ENCODE measurements at places on chromosomes 11 and 22.

GRCh38 chr22:36147196-36147791 lies 13.3 kb downstream of the APOL3 start:
- no peak for DNase-seq

DNA sequence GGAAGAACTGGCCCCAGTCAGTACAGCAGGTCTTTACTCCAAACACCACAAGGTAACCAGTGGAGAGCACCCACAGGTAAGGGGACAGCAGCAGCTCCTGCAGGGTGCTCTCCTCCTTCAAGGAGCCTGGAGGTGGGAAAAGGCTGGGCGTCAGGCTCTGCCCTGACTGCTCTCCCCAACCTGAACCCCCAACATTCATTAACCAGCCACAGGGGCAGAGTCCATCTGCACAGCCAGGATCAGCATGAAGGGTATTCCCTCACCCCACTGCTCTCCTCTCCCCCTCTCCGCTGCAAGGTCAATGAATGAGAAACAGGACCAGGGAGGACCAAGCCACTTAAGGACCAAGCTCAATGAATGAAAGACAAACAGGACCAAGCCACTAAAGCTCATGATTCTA lies 3.7 kb downstream of the SLC37A4 start:
- no peak for DNase-seq

DNA sequence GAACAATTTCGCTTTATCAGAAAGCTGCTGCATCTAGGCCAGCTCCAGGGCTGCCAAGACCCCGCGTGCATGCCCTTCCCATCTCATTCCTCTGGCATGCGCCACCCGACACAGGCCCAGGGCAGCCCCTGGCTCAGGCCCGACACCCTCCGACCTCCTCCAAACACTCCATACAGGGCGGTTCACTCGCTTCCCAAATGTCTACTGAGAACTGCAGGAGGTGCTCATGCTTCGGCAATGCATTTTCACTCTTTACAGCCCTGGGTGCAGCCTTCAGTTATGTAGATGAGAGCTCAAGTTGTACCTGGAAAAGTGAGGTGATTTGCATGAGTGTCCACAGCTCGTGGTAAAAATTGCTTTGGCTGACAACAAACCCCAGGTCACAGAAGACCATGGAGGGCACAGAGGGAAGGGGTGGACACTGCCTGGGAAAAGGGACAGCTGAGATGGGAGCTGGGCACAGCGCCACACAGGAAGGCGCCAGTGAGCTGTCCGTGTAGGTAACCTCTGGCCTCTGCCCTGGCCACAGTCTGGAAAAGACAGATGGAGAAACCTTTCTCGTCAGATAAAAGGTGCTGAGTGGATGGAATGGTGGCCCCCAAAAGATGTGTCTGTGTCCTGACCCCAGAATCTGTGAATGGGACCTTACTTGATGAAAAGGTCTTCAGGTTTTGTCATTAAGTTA lies 1351.9 kb downstream of the BRD1 start:
- DNase-seq: no peak

GRCh38 chr11:59222464-59223060 lies 9.8 kb upstream of the MPEG1 start:
- DNase-seq: no peak

DNA sequence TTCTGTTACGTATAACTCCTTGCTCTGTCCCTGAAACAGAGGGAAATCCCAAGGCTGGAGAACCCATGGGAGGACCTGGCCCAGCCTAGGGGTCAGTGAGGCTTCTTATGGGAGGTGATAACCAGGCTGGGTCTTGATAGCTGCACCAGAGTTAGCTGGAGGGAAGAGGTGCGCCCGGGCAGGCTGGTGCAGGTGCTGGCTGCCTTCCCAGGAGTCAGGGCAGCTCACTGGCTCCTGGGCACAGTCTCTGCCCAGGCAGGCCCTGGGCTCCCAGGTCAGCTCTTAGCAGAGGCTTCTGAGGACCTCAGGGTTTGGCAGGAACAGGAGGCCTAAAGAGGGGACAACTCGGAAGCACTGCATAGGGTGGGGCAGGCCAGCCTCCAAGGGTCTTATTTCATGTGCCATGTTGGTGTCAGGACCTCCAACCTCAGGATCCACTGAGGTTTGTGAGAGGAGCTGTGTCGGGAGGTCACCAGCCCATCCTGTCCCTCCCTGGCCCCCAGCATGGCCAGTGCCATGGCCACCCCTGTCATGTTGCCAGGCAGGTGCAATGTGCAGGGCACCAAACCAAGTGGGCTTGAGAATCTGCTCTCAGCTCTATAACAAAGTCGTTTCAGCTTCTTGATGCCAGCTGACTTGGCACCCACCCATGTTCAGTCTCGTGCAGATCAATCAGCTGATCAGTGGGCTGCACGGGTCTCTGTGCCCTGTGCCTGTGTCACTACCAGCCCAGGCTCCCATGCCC lies 20.5 kb upstream of the CELSR1 start:
- DNase-seq: no peak

GRCh38 chr22:37538590-37539357 lies 19.6 kb upstream of the CARD10 start:
- peak; percentile 64 for DNase-seq

DNA sequence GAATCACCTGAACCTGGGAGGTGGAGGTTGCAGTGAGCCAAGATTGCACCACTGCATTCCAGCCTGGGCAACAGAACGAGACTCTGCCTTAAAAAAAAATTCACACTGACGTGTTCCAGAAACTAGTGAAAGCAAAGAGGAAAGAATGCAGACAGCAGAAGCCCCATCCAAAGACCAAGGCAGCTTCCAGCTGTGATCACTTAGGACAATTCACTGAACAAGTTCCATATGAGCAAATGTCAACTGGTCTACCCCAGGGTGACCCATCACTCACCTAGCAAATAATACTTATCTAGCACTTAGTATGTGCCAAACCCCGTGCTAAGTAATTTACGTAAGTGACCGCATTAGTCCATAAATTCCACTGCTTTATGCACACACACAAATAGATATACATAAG lies 138.9 kb downstream of the LARGE1 start:
- no peak for DNase-seq

GRCh38 chr11:100672498-100673033 lies 14.5 kb upstream of the ARHGAP42 start:
- no peak for DNase-seq

GRCh38 chr11:69127081-69127850 lies 28.5 kb upstream of the SMIM38 start:
- DNase-seq: no peak

- peak; percentile 42 for DNase-seq
Measured at GRCh38 chr11:60363542-60364470, 14.5 kb upstream of the MS4A7 start.

- no peak for DNase-seq
Measured at GRCh38 chr11:2789791-2790567, 90.2 kb upstream of the KCNQ1OT1 start.

- DNase-seq: no peak
Measured at GRCh38 chr11:118212131-118212725, 12.6 kb downstream of the JAML start.

DNA sequence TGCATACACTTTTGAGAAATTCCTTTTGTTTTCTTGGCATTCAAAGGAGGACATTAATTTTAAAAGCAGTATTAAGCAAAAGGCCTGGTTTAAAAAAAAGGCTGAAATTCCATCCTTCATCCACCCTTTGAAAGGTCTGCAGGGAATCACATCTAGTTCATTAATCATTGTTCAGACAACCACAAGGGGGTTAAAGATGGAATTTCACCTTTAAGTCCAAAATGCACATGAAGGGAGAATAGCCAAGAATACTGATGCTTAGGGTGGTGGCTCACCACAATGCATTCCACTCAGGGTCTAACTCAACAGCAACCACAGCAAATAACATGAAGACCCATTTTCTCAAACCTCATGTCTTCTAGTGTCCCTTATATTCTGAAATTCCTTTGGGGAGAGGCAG lies 256.9 kb downstream of the CADM1 start:
- DNase-seq: no peak

DNA sequence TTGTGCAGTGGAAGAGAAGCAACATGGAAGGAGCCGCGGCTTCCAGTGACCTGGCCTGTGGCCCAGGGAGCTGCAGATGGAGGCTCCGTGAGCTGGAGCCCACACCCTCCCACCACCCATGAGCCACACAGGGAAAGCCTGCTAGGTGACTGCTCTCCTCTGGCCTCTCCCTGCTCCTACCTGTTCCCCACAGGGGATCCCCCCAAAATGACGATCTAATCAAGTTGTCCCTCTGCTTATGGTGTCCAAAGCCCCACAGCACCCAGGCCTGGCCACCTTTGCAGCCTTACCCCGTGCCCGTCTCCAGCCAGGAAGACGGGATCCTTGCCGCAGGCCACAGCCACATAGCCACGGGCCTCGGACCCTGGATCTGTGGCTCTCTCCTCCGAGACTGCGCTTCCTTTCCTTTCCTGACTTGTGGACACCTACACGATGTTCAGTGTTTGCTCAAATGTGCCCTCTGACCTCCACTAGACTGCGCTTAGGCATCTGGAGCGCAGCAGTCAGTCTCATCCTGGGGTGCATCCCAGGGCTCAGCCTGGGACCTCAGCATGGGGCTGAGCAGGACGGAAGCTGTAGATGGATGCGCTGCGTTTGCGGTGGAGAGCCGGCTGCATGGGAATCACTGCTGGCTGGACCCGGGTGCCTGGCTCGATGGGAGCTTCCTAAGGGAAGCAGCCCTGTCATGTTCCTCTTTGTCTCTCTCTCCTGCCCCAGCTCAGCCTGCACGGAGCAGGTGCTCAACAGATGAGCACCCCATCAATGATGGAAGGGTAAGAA lies 133.3 kb downstream of the ST3GAL4 start:
- DNase-seq: no peak

- DNase-seq: peak; percentile 82
Measured at GRCh38 chr11:69948256-69949141, 129.3 kb upstream of the FGF3 start.

GRCh38 chr11:46278387-46279125 lies 1.1 kb downstream of the CREB3L1 start:
- DNase-seq: no peak

- no peak for DNase-seq
Measured at GRCh38 chr22:33691057-33691630, 229.1 kb downstream of the LARGE1 start.

DNA sequence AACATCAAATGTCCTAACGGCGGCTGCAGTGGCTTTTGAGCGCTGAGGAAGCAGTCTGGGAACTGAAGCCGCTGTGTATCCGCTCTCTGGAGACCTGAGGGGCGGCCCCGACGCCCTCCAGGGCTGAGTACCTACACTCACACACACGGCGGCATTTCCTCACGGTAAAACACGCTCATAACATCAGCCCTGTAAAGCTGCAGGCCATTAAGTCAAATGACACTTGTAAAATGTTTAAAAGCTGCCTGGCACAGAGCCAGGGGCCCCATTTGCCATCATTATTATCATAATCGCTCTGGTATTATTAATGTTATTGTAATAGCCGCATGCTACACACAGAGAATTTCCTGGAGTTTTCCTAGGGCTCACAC lies 5.1 kb downstream of the CARS1 start:
- no peak for DNase-seq

GRCh38 chr22:41140365-41140957 lies 48.1 kb downstream of the EP300 start:
- DNase-seq: no peak

DNA sequence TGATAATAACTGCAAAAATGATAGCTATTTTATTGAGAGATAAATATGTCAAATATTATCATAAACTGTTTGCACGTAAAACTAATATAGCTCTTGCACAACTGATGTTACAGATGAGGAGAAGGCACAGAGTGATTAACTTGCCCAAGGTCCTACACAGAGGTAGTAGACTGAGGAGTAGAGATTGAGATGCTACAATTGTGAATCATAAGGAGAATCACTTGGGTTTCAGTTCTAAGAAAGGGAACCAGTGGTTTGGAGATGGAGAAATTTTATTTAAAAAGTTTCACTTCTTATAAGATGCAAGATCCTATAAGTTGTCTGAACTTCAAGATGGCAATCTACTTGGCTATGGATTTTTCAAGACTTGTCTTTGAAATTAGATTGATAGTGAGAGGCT lies 224.8 kb upstream of the RAG2 start:
- DNase-seq: no peak

DNA sequence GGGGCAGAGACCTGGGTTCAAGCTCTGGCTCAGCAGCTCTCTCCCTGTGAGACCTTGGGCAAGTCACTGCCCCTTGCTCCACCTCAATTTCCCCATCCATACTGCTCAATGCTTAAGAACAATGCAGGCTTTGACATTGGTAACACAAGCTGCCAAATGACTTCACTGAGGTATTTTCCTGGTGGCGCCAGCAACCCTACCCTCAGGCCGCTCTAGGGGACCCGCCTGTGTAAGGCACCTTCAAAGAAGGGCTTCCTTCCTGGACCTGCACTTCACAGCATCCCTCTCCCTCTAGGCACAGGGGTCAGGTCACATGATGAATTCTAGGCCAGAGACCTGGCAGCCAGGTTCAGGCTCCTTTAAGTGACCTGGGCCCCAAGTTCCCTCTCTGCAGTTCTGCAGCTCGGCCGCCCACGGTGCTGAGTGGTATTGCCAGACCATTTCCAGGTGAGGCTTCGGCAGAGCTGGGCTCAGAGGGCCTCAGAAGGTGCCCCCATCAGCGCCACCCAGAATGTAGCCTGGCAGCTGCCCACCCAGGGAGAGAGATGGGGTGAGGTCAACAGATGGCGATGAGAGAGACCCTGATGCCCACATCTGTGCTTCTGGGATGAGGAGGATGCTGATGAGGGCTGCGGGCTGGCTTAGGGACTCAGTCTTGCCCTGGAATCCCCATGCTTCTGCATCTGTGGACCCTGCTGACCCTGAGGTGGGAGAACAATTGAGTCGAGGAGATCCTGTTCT lies 4.5 kb downstream of the WNT11 start:
- no peak for DNase-seq

GRCh38 chr22:42925598-42925997 lies 68.5 kb upstream of the ARFGAP3 start:
- DNase-seq: no peak

DNA sequence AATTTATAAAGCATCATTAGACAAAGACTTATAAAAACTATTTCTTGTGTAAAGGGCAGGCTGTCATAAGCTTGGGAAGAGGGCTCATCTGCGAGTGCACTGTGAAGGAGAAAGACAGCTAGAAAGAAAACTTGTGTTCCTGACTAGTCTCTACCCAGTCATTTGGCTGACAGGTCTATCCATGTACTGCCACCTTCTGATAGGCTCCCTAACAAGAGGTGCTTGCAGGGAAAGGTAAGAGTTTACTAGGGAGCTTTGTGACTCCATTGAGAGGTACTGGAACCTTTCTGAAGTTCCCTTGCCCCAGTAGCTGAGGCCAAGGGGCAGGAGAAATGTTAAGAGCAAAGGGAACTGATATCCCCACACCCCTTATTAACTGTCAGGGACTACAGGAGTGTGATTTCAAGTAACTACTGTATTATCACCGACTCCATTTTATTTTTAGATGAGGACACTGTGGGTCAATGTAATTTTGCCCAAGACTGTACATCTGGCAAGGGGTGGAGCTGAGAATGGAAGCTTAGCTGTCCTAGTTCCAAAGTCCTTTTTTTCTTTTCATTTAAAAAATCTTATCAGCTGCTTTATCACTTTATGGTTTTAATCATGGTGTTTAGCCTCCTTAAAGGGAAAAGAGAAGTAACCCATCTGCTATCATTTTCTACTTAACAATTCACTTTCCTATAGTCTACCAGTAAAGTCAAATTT lies 129.4 kb downstream of the ARHGAP20 start:
- DNase-seq: no peak

GRCh38 chr22:46583571-46583970 lies 36.6 kb upstream of the GRAMD4 start:
- no peak for DNase-seq

Data from SW 1271 (cell line).